Aorta (tissue), 5 donors: ENCODE measurements at places on chromosomes 5 and 9. TPM values are rescaled to one million over a fixed set of nuclear protein-coding genes. Genes with fewer than 3 reads are reported as not detected.

ALDH1A1 gene
- 118 TPM for total RNA-seq

DNA sequence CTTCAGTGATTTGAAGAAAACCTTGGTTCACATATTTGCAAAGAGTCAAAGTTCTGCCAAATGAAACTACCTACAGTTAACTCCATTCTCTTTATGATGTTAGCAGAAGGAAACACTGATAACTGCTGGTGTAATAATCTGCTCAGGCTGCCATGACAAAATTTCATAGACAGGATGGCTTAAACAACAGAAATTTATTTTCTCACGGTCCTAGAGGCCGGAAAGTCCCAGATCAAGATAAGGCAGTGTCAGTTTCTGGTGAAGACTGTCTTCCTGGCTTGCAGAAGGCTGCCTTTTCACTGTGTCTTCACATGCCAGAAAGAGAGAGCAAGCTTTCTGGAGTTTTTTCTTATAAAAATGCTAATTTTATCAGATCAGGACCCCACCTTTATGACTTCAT is 102.4 kb upstream of the PARP8 start:
- H3K27me3 ChIP-seq, result no peaks in the 10 kb centered on the region
- H3K27ac ChIP-seq, result no peak overlapping the region
- no peaks in the 10 kb centered on the region for H3K4me1 ChIP-seq
- DNase-seq, result no peak
- no peak overlapping the region for H3K4me3 ChIP-seq
- H3K36me3 ChIP-seq, result no peaks in the 10 kb centered on the region

- no peaks in the 10 kb centered on the region for H3K4me1 ChIP-seq
- DNase-seq, result peak; percentile 85
- no peaks in the 10 kb centered on the region for H3K27me3 ChIP-seq
- H3K36me3 ChIP-seq, result no peaks in the 10 kb centered on the region
- H3K27ac ChIP-seq, result no peak overlapping the region
- peak overlapping the region; percentile 59 for H3K4me3 ChIP-seq
Measured at GRCh38 chr5:36743891-36744772, 132.4 kb upstream of the NIPBL start.

DNA sequence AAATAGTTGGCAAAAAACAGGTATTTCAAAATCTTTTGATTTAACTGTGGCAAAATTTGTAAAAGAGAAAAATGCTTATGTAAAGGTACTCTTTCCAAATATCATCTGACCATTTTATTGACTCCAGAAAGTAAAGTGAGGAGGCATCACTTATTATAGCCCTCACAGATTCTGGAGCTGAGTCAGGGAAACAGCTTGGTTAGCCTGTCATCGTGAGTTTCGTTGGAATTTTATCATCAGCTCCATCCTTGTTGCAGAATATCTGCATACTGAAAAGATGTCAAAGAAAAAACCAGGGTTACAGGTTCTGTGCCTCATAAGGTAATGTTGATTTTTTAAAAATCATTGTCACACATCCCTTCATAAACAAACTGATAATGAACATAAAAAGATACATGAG is 74.8 kb downstream of the CDH6 start:
- no peak overlapping the region for H3K4me3 ChIP-seq
- H3K27ac ChIP-seq, result no peak overlapping the region
- H3K36me3 ChIP-seq, result no peaks in the 10 kb centered on the region
- H3K27me3 ChIP-seq, result no peaks in the 10 kb centered on the region
- no peak for DNase-seq
